ENCODE measurements at places on chromosomes 7 and 10.

DNA sequence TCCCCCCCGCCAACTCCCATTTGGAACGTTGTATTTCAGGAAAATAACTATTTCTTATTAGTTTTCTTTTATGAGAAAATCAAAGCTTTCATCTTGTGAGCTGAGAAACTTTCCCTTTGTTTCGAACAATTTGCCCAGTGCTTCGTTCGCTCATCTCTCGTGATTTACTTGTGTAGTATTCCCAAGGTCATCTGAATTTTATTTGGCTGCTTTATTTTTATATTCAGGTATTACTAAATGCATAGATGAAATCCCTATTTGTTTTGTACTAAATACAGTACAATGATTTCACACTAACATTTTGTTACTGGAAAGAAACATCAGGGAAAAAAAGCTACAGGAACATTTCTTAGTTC lies 12.0 kb upstream of the EBLN1 start:
- DNase-seq = peak; percentile 40

- no peak for DNase-seq
These were observed 144.2 kb downstream of the CTTNBP2 start for GRCh38 chr7:117728890-117729624.

- peak; percentile 72 for DNase-seq
These were observed 12.6 kb upstream of the CDH23 start for GRCh38 chr10:71383972-71384687.

DNA sequence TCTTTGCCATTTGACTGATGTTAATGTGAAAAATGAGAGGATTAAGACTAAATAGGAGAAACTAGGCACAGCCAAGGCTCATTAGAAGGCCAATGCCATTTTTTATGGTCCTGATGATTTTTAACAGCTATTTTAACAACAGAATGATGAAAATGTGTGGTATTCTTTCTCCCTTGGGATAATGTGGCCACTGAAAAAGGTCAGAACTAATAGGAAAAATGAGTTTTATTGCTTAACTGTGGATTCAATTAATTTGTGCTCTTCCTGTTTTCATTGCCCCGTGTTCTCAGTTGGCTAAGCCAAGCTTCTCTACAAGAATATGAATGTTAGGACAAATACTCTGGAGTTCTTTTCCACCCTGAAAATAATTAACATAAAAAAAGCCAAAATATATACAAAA lies 56.6 kb downstream of the BMPER start:
- no peak for DNase-seq

DNA sequence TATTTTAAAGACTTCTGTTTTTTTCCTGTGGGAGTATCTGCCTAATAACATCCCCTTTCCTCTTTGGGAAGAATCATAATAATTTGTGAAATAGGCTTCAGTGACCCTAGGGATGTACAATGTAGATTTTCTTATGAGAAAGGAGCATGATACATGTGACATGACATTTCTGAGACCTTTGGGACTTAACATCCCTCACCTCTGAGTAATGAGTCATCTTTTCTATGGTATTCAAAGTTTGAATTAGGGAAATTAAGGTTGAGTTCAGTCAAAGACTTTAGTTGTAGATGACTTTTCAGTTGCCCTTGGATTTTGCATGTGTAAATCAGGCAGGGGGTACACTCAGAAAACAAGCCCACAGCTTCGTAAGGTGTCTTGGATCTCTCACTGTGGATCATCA lies 14.3 kb downstream of the GRK5 start:
- no peak for DNase-seq

DNA sequence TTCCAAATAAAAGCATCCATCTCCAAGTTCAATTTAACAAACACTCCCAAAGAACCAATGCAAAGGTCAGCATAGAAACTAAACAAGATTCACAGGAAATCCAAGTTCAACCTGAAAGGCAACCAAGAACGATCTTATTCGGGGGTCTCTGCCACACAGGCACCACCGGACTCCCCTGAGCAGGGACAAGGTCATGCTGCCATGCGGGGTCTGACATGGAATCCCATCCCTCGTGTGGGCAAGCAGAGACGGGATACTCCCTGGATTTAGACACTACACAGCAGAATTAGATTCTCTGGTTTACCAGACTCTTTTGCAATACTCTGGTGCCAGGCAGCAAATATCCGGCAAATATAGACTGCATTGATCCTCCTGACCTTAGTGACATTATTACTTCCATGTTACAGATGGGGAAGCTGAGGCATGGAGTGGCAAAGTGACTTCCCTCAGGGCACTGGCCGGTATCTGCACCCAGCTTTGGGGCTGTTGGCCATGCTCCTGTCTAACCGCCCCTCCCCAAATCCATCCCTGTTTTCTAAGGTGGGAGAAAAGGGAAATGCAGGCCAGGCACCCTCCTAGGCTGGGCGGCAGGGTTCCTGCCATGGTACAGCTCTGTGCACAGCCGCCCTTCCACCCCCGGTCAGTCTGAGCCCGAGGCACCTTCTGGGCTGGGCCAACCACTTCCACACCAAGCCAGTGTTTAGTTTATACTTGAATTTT lies 111.8 kb downstream of the VIPR2 start:
- DNase-seq = no peak

GRCh38 chr7:111132833-111133232 lies 41.9 kb downstream of the LRRN3 start:
- no peak for DNase-seq

- no peak for DNase-seq
These were observed 77.9 kb downstream of the ZMIZ1 start for GRCh38 chr10:79146611-79147130.

GRCh38 chr10:101092881-101093354 lies 31.1 kb downstream of the KAZALD1 start:
- DNase-seq = no peak

- DNase-seq = no peak
These were observed 89.9 kb downstream of the DNAJB6 start for GRCh38 chr7:157426463-157427301.

GRCh38 chr7:138460649-138461607 lies 869 bp downstream of the TRIM24 start:
- DNase-seq = peak; percentile 72

DNA sequence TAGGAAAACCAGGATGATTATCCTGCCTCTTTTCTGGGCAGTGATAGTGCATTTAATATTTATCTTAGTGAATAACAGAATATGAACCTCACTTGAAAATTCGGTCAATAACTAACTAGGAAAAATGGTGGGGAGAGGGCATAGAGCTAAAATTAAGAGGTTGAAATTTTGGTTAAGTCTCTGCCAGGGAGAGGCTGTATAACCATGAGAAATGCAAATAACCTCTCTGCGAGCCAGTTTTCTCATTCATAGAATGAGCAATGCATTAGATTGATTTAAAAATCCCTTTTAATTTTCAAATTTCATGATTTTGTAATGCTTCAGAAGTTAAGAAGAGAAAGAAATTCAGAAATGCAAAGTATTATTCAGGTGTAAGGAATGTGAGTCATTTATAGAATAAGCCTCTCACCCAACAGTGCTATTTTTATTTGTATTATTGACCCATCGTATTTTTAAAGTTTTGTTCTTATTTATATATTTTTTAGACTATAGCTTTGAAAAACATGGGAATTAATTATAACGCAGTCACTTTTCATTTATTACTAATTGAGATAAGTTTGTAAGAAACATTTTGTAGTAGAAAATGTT lies 104.7 kb downstream of the PHF14 start:
- no peak for DNase-seq

DNA sequence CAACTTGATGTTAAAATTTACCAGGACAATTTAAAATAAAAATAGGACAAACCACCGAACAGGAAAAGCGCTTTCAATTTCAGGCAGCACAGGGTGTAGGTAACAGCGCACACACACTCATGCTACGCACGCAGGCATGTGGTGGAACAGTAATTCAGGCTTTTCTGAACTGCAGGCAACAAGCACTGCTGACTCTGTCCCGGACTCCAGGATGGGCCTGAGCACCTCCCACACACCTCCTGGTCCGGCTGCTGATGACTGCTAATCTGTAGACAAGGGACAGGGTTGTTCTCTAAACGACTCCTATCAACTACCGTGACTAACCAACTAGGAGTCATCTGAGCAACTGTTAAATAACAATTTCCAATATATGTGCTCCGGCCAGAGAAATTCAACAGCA lies 192.6 kb upstream of the FRMD4A start:
- DNase-seq = no peak

DNA sequence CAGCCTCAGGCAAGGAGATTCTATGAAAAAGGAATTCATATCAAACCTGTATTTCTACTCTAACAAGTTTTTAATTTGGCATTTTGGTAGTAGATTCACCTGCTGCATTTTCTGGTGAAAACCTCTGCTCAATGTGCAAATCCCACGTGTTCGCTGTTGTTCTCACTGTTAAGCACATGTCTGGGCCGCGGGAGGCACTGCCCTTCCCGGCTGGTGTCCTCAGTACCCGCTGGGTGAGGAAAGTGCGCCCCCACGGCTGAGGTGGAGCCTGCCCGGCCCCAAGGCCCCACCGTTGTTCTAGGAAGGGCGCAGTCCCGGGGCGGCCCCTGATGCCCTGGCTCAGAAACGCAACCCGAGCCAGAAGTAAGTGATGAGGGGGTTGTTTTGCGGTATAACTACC lies 193.4 kb upstream of the VWC2 start:
- DNase-seq = no peak

DNA sequence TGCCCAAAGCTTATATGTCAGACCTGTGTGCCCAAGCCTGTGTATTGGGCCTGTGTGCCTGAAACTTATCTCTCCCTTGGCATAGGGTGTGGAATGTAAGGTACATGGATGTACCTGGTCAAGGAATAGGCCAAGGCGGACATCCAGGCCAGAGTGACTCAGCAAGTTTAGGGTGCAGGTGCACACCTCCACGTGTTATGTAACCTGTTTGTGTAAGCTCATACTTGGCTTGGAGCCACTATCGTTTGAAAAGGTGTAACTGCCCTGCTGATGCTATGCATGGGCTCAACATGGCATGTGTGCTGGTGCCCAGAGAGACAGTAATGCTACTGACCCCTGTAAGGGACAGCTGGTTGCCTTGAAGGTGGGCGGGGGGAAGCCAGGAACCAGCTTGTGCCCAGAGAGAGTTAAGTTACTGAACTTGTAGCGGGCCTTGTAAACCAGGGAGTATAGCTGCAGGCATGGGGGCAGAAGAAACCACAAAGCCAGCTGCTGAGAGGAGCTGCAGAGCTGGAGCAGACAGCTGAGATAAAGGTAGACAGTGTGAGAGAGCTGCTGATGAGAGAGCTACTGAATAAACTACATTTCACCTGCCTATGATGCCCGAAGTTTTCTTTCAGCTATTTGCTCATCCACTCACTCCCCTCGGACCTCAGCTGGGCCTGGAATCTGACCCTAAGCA lies 656.4 kb upstream of the ZWINT start:
- DNase-seq = no peak

- DNase-seq = peak; percentile 68
These were observed 149.8 kb downstream of the XPNPEP1 start for GRCh38 chr10:109773288-109774120.

DNA sequence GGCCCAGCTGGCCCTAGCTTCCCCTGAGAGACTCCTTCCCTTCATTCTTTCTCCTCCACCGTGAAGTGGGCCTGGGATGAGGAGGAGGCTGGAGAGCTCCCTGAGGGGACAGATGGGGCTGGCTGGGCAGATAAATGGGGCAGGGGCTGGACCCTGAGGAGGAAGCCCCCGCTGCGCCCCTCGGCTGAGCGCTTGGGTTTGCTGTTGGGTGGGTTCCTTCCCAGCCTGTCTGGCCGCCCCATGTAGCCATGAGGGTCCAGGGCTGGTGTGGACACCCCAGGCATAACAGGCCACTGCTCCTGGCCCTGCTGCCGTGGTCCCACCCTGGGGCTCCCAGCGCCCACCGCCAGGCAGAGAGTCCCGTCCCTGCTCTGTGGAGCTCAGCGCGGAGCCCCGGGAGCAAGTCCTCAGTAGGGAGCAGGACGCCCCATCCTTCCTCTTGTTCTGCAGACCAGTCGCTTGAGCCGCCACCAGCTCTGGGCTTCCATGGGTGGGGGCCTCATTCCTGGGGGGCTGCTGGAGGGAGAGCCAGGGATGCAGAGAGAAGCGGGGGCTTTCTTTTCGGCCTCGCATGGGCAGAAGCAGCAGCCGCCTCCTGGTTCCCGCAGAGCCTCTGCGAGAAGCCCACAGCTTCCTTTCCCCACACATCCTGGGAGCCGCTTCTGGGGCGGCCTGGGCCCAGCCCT lies 266.4 kb upstream of the TCERG1L start:
- no peak for DNase-seq

DNA sequence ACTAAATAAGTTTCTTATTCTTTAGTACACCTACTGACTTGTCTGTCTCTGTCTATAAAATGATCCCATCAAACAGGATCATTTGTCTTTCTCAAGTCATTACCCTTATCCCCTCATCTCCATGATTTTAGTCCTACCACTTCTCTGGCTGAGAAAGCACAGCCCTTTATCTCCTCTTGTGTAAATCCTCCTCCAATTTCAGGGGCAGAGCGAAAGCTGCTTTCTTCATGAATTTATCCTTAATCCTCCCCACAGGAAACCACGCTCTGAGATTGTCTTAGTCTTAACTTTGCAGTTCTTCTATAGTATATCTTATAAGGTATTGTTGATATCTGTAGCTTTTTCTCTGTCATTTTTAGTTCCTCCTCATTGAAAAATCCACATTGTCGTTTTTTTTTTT lies 239.7 kb upstream of the PLXDC2 start:
- DNase-seq = no peak

DNA sequence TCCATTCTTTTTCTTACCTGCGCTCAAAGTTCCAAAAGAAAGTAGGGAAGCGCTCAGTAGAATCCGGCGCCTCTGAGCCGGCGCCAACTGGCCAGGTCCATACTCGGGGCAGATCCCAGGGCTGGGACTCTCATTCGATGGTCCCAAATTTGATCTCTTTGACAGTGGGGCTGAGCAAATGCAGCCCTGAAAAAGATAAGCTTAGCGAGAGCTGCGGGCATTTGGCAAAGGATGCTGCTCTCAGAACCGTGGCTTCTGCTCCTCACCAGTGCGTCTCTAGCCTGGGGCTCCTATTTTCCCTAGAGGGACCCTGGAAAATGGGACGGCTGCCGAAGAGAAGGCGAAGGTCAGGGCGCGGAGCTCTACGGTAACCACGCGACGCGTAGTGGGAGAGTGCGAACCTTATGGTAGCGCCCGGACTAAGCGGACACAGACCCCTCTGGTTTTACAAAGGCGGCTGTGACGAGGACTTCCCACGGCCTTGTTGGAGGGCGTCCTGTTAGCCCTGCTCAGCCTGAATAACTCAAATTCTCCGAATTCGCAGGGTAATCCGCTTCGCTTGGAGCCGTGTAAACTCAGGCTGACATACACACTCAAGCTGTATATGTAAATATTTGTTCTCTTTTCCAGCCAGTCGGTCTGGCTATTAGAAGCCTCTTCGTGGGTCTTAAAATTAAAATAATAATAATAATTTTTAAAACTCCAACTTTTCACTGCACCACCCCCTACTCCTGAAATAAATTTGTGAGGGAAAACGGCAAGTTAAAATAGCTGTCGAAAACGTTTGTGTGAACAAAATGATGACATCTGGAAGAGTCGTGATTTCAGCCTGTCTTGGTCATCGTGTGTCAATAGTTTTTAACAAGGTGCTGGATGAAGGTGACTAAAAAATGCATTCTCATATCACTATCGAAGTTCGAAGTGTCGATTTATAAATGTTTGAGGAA lies 869 bp upstream of the TBX20 start:
- DNase-seq = no peak

- no peak for DNase-seq
These were observed 185.7 kb downstream of the ELFN1 start for GRCh38 chr7:1855725-1856160.
